Activated naive CD4-positive, alpha-beta T cell (primary cell): ENCODE measurements at places on chromosomes 6 and 20.

DNA sequence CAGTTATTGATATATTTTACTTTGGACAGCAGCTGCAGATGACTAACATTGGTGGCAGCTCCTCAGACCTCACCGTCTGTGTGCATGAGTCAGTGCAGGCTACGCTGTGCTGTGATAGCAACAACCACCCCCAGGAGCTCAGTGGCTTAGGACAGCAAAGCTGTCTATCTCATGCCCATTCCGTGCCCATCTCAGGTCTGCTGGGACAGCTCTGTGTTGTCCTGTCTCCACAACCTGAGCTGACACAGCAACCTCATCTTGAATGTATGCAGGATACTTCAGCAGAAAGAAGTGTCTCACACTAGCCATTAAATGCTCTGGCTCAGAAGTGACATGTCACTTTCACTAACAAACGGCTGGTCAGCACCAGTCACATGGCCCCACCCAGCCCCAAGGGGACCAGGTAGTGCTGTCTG lies 47.7 kb downstream of the BANF2 start:
- no peak for DNase-seq

- DNase-seq, result no peak
Measured at GRCh38 chr6:137117581-137117980, 55.9 kb downstream of the IL22RA2 start.

DNA sequence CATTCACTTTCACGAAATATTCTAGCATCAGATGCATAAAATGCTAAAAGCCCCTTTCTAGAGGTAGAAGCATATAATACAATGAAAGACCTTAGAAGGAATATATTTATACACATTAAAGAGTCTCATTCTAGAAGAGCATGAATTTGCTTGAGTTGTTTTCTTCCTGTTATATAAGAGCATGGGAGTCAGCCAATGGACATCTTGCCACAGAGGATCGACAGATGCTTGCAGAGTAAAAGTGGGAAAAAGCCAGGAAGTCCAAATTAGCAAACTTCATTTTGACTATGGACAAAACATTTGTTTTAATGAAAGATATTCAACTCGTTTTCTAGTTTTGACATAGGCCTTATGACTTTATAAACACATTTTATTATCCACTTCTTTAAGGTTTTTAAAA lies 44.2 kb upstream of the RIPPLY2 start:
- no peak for DNase-seq

GRCh38 chr6:2877960-2878359 lies 25.1 kb downstream of the SERPINB9 start:
- no peak for DNase-seq

- DNase-seq, result no peak
Measured at GRCh38 chr20:36217226-36217625, 19.1 kb upstream of the AAR2 start.

- DNase-seq, result no peak
Measured at GRCh38 chr20:37681384-37682112, 12.3 kb upstream of the CTNNBL1 start.

DNA sequence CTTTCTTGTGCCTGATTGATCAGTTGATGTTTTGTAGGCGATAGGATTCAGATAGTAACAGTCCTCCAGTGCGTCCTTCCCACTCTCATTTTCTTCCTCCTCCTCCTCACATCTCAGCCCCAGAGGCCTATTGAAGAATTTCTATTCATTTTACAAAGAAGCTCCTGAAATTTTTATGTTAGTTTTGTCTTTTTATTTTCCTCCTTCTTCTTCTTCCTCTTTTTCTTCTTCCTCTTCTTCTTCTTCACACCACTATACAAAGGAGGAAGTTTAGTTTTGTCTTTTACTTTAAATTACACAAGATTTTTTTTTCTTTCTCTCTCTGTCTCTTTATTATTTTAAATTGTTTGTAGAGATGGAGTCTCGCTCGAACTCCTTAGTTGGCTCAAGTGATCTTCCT lies 19.1 kb downstream of the BTN2A1 start:
- no peak for DNase-seq

- no peak for DNase-seq
Measured at GRCh38 chr6:26415791-26416190, 13.7 kb downstream of the BTN3A1 start.

- no peak for DNase-seq
Measured at GRCh38 chr6:36000451-36000850, 24.0 kb downstream of the SLC26A8 start.

DNA sequence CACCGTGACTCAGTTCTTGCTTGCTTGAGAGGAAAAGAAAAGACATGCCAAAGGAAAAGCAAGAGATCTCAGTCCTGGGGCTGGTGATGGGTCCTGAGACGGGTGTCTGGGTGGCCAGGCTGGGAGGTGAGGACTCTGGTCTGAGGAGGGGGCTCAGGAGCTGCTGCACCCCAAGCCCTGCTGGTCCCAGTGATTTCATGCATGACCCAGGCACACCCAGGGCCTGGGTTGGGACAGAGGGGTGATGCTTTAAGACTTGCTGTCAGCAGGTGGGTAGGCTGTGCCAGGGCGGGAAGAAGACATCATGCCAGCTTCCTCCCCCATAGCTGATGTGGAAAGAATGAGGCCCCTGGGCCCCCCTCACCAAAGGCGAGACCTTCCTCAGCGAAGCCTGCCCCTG lies 65.1 kb upstream of the PMEPA1 start:
- DNase-seq, result no peak

DNA sequence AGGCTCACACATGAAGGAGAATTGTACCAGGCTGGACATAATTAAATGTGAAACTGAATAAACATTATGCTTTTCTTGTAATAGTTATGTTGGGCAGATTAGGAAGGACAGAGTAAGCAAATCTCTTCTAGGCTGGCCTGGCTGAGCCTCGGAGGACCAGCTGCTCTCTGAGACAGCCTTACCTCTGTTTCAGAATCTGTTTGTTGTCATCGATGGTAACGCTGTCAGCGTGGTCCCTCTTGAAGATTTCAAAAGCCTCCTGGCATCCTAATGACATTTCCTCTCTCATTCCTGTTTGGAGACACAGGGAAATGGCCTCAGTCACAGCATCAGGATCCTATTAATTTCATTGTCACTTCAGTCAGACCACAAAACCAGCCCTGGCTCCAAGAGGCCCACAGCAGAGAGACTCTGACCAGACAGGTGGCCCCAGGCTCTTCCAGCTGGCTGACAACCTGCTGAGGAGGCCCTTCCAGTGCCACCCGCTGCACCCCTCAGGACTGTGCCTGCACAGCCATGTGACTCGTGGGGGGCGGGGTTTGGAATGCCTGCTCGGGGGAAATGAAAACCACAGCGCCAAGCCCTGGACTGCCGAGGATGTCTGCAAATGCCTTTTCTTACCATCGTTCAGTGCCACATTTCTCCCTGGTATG lies 108.5 kb upstream of the KCNK16 start:
- no peak for DNase-seq

GRCh38 chr20:755941-756340 lies 12.4 kb downstream of the SLC52A3 start:
- no peak for DNase-seq

DNA sequence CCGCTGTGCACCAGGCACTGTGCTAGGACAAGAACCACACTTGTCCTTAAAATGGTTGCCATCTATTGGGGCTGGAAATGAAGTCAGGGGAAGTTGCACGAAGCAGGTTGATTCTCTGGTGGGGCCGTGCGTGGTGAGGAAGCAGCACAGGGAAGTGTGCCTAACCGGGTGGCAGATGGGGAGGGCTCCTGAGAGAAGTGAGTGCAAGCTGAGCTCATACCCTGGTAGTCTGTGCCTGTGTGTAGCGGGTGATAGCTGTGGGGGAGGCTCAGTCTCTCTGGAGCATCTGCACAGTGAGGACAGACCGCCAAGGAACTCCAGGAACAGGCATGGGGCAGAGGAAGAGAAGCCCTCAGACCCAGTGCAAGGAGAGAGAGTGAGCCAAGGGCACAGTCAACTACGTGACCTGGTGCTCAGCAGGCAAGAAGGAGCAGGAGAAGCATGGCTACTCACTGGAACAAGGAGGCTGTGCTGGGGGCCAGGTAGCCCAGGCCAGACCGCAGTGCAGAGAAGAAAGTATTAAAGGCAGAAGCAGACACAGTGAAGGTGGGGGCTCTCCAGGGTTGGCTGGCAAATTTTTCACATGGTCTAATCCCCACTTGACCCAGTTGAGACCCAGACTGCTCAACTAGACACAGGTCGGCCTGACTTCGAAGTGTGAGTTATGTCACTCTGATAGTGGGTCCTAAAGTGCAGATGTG lies 155.0 kb downstream of the CDH26 start:
- DNase-seq, result no peak

- DNase-seq, result no peak
Measured at GRCh38 chr20:37627060-37627766, 66.6 kb upstream of the CTNNBL1 start.

GRCh38 chr20:17590245-17590644 lies 20.4 kb downstream of the DSTN start:
- DNase-seq, result no peak

DNA sequence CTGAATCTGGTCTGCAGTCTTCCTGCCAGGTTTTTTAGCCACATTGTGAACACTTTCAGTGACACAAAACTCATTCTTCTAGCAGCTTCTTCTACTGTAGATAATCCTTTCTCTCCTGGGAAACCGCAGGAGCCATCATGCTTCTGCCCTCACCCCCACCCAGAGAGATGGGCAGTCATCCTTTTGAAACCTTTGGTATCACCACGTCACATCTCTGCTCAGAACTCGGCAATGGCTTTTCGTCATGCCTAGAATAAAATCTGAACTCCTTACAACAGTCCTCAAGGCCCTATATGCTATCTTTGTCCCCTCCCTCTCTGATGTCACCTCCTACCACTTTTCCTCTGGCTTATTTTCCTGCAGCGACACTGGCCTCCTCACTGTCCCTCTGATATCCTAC lies 46.4 kb upstream of the ZNFX1 start:
- DNase-seq, result no peak

DNA sequence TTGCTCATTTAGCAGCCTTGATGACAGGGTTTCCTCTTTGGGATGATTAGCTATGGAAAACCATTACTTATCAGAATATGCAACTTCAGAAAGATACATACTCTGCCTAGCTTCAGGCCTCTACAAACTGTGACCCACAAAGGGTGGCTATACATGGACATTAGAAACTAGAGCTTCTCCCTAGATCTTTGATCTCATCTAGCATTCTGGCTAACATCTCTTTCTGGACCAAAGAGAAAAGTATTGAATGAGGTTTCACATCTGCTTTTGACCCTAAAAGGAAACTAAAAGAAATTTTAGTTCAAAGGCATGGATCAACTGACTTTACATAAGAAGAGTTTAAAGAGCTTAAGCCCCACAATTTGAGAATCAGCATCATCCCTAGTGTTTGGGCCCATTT lies 12.4 kb upstream of the HMGN3 start:
- no peak for DNase-seq

DNA sequence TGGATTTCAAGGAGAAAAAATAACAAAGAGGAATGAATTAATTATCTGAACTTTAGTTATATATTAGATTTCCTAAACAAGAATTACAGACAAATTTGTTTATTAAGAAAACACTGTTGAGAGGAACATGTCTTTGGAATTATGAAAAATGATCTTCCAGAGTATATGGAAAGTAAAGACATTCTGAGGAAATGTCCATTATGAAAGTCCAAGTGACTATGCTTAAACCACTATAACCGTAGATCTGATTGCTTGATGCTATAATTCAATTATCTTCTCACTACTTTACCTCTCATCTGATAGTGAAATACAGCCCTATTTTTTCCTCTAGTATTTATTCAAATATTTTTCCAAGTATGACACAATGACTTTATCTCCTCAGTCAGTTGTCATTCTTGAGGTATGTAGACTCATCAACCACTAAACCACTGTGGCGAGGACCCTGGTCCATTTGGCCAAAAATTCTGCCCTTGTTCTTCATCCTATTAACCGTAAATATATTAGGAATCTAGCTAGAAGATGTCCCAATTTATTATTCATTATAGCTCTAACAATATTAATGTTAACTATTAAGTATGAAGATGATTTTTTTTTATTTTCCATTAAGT lies 37.3 kb upstream of the AHI1 start:
- no peak for DNase-seq

DNA sequence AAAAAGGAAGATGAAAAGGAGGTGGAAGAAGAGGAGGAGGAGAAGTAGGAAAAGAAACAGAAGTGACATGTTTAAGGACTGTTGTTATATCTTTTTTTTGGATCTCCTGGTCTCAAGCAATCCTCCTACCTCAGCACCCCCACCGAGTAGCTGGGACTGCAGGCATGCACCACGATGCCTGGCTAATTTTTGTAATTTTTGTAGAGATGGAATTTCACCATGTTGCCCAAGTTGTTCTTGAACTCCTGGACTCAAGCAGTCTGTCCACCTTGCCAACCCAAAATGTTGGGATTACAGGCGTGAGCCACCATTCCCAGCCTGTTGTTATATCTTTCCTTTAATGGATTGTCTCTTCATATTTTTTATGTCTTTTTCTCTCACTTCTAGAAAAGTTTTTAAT lies 19.5 kb upstream of the BCLAF1 start:
- no peak for DNase-seq

GRCh38 chr20:10777710-10778109 lies 103.9 kb upstream of the JAG1 start:
- DNase-seq, result no peak

DNA sequence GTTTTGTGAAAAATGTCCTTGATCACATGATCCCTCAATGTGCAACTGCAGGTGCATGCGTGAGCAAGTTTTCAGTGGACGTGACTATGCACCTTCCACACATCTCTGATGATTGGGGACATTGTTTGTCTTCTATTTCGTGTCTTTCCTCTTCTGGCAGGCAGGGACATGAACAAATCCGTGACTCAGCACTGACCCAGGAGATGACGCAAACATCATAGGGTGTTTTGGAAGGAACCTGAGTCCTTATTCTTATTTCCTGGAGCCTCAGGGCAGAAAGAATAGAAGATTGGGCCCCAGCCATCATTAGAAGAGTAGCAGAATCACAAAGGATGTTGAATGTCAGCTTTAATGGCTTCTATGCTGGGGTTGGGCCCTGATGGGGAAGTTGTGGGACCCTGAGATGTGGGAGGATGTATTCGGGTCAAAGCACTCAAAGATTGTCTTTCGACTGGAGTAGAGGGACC lies 11.9 kb upstream of the SIRPD start:
- DNase-seq, result no peak

DNA sequence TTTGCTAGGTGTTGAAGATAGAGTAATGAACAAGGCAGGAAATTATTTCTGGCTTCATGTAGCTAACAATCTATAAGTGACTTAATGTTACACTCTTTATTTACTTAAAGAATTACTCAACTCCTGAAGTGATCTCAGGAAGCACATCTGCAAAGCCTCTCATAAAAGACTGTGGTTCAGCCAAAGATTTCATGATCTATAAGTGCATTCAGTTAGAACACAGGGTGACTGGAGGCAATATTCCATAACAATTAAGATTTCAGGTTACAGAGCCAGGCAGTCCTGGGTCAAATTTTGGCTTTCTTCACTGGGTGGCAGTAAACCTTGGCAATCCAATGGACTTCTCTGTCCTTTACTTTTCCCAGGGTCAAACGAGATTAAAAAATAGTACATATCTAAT lies 204.0 kb downstream of the TPBG start:
- no peak for DNase-seq
